ENCODE measurements at places on chromosomes 3 and 15.
A peak's percentile ranks its signal among the peaks of the same experiment; 100 is the strongest.

DNA sequence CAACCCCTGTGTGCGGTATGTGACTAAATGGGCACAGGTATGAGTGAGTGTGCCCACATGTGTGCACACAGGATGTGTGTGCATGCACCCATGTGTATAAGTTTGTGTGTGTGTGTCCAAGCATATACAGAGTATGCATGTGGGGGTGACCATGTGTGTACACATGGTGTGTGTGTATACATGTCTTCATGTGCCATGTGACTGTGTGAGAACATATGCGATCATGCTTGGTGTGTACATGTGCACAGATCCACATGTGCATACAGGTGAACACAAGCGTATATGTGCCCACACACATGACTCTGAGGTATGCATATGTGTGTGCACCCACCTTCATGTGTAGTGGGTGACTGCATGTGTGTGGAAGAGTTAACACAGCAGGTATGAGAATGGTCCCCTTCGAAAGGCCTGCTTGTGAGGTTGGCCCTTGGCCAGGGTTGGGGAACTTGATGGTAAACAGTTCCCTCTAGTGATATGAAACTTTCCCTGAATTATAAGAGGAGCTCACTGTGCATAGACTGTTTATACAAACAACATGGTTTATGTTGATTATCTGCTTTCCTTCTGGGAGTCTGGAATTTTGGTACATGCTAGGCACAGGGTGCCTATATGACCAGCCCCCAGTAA is 10.3 kb downstream of the PFKFB4 start:
- no peak for DNase-seq

DNA sequence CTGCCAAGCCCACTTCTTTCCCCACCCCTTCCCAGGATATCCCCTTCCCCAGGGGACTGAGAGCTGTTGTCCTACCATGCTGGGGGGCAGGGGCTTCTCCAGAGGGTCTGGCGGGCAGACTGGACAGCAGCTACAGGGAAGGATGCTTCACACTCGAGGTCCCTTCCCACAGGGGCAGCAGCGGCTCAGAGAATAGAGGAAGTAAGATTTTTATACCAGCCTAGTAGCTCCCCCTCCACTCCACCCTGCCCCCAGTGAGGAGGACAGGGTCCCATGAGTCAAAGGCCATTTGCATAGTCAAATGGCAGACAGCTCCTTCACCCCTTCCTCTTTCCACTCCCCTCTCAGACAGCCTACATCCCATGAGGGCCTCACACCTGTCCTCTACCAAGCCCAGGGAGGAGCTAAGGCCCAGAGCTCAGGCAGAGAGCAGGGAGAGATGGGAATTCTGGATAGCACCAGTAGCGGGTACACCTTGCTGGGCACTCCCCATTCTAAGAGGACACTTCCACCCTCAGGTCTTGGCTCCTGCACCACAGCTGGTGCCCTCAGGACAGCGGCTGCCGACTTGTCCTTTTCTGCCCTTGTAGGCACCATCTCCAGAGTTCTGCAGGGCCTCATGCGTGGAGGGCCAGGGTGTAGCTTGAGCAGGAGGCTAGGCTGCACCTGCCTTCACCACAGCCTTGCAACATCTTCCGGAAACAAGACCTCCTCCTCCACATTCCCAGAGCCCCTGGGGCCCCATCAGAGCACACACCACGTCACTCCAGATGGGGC is at the start of gene TLR9:
Gene TLR9, minus strand, starts transcription at position 194 of the 777 bp plus-strand sequence. Its CDS starts 116 bp downstream, at position 78.
- no peak for DNase-seq

DNA sequence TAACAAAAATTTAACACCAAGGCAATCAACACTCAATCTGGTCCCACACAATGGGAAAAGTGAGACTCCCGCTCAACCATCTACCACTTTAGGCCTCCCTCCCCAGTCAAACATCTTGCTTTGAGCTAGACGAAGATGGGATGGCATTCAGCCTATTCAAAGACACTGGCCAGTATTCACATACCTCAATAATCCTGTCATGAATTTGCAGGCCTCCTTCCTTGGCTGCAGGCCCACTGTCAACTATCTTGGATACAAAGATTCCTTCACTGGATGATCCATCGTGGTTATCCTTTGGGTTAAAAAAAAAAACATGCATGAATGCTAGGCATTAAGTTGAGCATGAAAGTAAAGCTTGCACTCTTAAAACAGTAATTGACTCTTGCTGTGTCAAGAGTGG is 22.6 kb downstream of the PDZRN3 start:
- peak; percentile 96 for DNase-seq

DNA sequence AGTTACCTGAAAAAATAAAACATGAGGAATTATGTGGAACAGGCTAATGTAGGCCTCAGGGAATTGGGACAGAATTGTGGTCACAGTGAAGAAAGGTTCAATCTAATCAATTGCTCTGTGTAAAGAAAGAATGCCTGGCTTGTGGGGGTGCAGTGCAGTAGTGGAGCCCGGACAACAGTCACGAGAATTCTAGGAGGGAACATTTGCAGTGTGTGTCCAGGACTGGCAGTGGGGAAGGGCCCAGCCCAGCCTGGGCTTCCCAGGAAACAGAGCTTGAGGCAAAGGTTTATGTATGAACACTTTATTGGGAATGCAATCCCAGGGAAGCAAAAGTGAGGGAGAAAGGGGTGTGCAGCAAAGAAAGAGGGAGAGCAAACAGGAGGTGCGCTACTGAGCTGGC is 29.2 kb upstream of the CTDSPL start:
- DNase-seq: no peak

DNA sequence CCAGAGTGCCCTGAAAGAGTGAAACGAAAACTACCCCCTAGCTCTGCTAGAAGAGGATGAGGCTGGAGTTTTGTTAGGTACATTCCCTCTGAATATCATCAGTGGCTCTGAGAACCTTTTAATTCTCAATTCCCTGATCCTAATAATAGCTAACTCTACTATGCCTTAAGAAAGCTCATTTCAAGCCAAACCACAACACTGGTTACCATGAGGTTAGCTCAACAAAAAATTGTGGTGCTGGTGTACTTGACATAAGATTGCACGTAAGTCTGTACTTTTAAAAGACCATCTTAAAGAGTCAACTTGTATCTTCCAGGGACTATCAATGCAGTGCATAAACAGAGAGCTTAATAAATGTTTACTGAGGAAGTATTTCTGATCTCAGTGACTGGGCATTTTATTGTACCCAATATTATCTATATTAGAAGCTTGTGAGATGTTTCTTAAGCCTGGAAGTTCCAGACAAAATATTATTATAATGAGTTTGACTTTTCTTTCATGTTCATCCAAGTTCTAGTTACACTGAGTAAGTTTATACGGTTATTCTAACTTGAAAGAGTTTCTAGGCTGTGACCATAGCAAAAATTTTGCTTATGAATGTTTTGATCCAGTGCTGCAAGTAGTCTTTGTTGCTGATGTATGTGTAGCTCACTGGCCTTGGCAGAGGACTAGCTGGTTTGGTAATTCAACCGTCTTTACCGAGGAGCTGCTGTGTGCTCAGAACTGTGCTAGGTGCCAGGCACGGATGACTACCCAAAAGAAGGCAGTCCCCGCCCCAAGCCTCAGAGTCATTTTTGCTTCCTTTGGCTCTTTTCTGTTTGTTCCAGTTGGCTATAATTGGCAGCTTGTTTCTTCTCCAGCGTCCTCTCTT is 334.4 kb upstream of the TRIM42 start:
- no peak for DNase-seq

DNA sequence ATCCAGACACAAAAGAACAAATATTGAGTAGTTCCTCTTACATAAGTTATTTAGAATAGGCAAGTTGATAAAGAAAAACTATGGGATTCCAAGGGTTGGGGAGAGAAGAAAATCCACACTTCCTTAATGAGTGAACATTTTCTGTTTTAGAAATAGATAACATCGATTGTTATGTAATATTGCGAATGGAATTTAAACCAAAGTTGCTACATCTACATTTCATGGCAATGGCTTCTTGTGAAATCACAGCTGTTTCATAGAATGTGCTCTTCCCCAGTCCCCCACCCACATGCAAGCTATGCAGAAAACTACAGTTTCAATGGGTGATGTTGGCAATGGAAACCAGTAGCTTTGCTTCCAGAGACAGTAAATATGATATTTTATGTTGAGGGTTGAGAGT is 1639.5 kb downstream of the SI start:
- no peak for DNase-seq

- no peak for DNase-seq
These were observed 714.2 kb downstream of the SI start for GRCh38 chr3:164364111-164364510.

DNA sequence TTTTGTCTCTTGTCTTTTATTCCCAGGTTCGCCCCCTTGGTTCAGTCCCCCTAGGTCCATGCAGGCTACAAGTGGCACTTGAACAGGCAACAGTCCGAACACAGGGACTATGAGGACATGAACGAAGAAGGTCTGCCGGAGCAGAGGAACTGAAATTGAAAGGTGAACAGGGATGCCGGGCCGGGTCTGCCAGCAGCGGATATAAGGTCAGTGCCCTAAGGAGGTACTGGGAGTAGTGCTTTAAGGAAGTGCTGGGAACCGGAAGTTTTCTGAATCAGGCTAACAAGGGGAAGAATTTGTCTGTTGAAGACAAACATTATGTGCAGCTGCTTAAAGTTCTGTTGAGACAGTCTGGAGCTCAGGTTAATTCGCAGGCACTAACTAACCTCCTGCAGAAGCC is 46.8 kb downstream of the LSM3 start:
- DNase-seq: no peak

DNA sequence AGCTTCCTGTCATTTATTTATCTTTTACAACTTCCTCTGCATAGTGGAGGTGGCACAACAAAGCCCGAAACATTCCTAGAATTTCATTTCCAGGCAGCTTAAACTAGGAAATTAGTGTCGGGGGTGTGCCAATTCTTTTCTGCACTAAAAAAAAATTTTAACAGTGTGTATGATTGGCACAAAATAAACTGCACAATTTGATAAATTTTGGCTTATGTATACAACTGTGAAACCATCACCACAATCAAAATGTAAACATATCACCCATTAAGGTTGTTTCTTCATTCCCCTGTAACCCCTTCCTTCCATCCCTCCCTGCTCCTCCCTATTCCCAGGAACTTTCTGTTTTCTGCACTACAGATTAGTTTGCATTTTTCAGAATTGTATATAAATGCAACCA is 54.7 kb downstream of the RPL39L start:
- DNase-seq: no peak

- no peak for DNase-seq
These were observed 62.9 kb downstream of the KLF13 start for GRCh38 chr15:31389576-31389975.

DNA sequence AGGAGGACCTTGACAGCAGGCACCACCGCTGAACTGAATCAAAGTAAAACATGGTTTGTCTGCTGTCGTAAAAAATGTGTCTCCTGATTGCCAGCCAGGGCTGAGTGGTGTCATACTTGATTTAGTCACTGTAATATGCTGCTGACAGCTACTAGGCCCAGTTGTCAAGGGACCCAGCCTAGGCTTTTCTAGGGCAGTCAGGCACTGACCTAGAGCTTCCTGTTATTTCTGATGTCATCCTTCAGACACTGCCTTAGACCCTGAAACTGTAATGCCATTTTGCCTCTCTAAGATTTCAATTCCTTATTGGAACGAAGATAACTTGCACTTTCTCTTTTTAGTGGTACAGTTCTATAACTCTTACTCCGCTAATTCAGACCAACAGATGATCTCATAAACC is 2.6 kb upstream of the MRPL3 start:
- no peak for DNase-seq

GRCh38 chr3:12235691-12236090 is 53.2 kb upstream of the PPARG start:
- peak; percentile 24 for DNase-seq

GRCh38 chr3:23402728-23403492 is 199.8 kb downstream of the UBE2E2 start:
- DNase-seq: no peak

DNA sequence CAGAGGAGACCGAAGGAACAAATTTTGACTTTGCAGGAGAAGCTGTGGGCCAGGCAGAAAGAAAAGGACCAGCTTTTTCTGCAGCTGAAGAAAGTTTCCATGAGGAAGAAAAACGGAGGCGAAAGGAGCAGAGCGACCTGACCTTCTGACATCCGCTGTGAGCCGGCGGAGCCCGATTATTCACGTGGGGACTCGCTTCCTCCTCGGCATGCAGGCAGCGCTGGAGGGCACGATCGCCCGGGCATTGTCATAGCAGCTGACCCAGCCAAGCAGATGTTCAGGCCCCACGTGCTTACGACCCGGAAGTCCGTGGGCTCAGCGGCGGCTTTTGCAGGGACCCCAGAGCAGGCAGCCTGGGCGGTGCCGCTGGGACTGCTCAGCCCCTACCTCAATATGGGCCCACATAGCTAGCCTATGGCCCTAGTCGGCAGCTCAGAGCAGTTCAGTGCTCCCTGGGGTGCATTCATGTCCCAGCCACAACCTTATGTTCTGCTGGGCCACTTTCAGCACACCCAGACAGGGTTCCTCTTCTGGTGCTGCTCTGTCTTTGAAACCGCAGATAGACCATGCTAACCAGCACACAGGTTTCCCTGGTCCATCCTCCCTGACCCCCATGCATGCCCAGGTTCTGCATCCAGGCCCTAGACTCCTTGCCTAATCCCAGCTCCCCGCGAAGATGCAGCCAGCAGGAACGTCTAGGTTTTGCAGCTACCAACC is 10.5 kb upstream of the EIF4A2 start:
- DNase-seq: peak; percentile 72

Data from EL (cell line).